ENCODE measurements at places on chromosomes 2 and 18. TPM values are rescaled to one million over a fixed set of nuclear protein-coding genes. Genes with fewer than 3 reads are reported as not detected.

DNA sequence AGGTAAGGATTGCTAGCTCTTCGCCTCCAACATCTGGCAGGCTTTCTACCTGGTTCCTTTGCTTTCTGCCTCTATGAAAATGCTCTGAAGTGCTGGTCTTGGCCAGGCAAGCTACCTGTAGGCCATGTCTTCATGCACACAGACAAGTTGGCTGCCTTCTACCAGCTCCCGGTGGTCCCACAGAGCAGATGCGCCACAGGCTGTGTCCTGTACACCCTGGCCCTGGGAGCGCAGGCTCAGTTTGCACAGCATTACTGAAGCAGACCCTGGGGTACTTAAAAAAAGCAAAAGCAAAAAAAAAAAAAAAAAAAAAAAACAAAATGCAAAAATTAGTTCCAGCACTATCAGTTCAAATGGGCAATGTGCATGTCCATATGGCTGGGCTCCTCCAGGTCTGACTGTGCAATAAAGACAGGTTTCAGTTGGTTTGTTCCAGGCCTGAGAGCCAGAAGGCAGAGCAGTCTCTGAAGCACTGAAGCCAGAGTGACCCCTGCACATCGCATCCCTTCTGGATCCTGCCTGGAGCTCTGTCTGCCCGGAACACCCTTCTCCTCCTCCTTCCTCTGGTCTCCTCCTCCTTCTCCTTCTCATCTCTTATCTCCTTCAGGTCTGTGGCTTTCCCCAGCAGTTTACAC lies 288.0 kb upstream of the REV1 start:
- no peak overlapping the region for H3K4me3 ChIP-seq
- H3K27me3 ChIP-seq, result no peaks in the 10 kb centered on the region
- H3K4me1 ChIP-seq, result no peaks in the 10 kb centered on the region
- no peaks in the 10 kb centered on the region for H3K36me3 ChIP-seq

- no peak overlapping the region for H3K27ac ChIP-seq
- H3K4me1 ChIP-seq, result no peaks in the 10 kb centered on the region
- no peaks in the 10 kb centered on the region for H3K36me3 ChIP-seq
- DNase-seq, result no peak
- no peak overlapping the region for H3K4me3 ChIP-seq
Observed at GRCh38 chr18:31657823-31658669, 26.3 kb downstream of the B4GALT6 start.

The SLC4A5 gene
- total RNA-seq, result 2.3 TPM

The MRPL30 gene
- 37.3 TPM for total RNA-seq

DNA sequence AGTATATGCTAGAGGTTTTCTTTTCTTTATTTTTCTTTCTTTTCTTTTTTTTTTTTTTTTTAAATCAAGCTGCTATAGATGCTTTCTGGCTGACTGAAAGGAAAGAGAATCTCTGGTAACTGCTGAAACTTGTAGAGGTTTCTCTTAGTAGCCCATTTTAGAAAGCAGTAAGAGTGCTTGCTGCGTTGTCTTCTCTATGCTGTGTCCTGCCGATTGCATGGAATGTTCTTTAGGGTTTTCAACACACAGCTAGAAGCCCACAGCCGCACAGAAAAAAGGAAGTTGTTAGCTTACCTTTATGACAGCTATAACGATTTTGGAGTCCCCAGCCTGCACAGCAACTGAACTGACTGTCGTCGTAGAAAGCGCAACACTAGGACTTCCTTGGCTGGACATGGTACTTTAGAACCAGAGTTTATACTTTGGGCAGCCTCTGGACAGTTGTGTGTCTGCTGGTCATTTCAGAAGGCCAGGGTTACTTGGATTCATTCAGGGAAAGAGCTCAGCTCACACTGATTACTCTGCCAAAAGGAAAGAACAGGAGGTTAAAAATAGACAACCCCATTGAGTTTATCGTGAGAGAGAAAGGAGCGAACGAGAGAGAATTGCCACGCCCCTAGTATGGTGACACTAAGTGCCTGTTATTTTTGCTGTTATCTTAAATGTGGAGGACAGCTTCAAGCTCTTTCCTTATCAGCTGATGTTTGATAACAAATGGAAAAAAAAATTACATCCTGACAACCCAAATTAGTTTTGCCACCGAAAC lies at the start of gene CCDC141:
Gene CCDC141 (minus strand): TSS at position 592 of the 766 bp plus-strand sequence. CDS start 196 bp downstream, at position 396.
- peak; percentile 16 for DNase-seq
- H3K4me1 ChIP-seq, result peaks cover 35% of the 10 kb centered on the region
- H3K4me3 ChIP-seq, result peak within 1 kb of the TSS; percentile 94
- H3K27ac ChIP-seq, result peak within 1 kb of the TSS; percentile 99
- peaks cover 19% of the 10 kb centered on the region for H3K36me3 ChIP-seq

DNA sequence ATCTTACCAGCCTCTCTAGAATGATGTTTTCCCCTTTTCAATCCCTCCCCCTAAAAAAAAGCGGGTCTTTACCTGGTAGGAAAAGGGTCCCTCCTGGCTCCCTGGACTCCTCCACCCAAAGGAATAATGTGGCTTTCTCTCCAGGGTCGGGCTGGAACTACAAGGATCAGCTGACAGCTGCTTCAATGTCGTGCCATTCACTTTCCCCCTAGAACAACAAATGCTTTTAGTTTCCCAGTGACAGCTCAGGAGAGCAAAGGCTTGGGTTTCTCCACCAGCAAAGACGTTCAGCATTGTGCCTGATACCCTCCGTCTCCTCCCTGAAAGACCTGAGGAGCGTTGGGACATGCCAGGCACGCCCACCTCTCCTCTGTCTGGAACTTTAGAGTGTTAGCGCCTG lies 173.8 kb upstream of the SIX3 start:
- H3K27me3 ChIP-seq, result peaks cover 80% of the 10 kb centered on the region
- no peaks in the 10 kb centered on the region for H3K36me3 ChIP-seq
- peaks cover 14% of the 10 kb centered on the region for H3K4me1 ChIP-seq

- H3K4me3 ChIP-seq, result peak overlapping the region; percentile 100
- H3K4me1 ChIP-seq, result peaks cover 21% of the 10 kb centered on the region
- H3K27ac ChIP-seq, result peak overlapping the region; percentile 96
Observed at GRCh38 chr18:48952287-48953103, 1.7 kb upstream of the SMAD7 start.

GRCh38 chr18:7457262-7457661 lies 109.9 kb upstream of the PTPRM start:
- peaks cover 14% of the 10 kb centered on the region for H3K4me1 ChIP-seq
- DNase-seq, result no peak
- H3K27ac ChIP-seq, result no peak overlapping the region
- H3K27me3 ChIP-seq, result no peaks in the 10 kb centered on the region

The VWA3B gene
- 0.09 TPM for total RNA-seq

DNA sequence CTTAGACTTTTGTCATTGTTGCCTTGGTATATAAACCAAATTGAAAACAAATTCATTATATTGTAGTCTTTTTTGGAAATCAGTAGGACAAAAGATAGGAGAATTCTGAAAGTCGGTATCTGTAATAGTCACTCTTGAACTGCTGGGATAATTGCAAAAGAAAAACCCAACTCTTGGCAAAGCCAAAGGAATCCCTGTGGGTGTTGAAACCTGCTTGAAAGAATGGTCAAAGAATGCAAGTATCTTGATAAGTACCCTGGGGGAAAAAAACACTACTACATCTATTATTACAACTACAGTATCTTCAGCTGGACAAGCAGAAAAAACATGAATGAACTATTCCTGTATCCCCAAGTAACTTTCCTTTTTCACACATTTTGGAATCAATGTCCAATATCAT lies 7.3 kb upstream of the FAM237A start:
- H3K27ac ChIP-seq, result no peak overlapping the region
- H3K4me1 ChIP-seq, result no peaks in the 10 kb centered on the region
- no peak for DNase-seq
- no peak overlapping the region for H3K4me3 ChIP-seq
- H3K27me3 ChIP-seq, result peaks cover 24% of the 10 kb centered on the region
- no peaks in the 10 kb centered on the region for H3K36me3 ChIP-seq

GRCh38 chr2:7730990-7731389 lies 813.8 kb downstream of the RNF144A start:
- no peaks in the 10 kb centered on the region for H3K36me3 ChIP-seq
- no peaks in the 10 kb centered on the region for H3K27me3 ChIP-seq
- H3K4me1 ChIP-seq, result no peaks in the 10 kb centered on the region
- no peak for DNase-seq
- no peak overlapping the region for H3K4me3 ChIP-seq

DNA sequence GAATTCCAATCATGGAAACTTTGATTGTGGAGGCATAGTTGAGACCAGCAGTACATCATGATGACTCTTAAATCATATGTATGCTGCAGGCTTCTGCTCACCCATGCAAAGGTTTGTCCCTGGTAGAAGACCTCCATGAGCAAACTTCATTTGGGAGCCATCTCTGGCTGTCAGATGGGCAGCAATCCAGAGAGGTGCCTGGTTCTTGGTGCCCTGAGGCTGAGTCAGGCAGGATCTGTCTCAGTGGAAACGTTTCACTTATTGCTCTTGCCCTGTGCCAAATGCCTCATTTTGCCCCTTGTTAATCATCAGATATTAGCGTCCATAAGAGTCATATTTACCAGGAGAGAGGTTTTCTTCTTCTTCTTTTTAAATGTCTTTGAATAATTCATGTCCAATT lies 151.5 kb upstream of the CELF4 start:
- no peaks in the 10 kb centered on the region for H3K36me3 ChIP-seq
- no peak overlapping the region for H3K27ac ChIP-seq
- H3K27me3 ChIP-seq, result no peaks in the 10 kb centered on the region
- DNase-seq, result no peak
- no peaks in the 10 kb centered on the region for H3K4me1 ChIP-seq
- H3K4me3 ChIP-seq, result no peak overlapping the region

GRCh38 chr18:9067823-9068222 lies 34.7 kb upstream of the NDUFV2 start:
- no peaks in the 10 kb centered on the region for H3K27me3 ChIP-seq
- no peak overlapping the region for H3K4me3 ChIP-seq
- no peaks in the 10 kb centered on the region for H3K36me3 ChIP-seq
- no peak overlapping the region for H3K27ac ChIP-seq
